ENCODE measurements at places on chromosomes 11 and 22.

GRCh38 chr11:69076129-69076791 lies 27.5 kb downstream of the TPCN2 start:
- DNase-seq = no peak

DNA sequence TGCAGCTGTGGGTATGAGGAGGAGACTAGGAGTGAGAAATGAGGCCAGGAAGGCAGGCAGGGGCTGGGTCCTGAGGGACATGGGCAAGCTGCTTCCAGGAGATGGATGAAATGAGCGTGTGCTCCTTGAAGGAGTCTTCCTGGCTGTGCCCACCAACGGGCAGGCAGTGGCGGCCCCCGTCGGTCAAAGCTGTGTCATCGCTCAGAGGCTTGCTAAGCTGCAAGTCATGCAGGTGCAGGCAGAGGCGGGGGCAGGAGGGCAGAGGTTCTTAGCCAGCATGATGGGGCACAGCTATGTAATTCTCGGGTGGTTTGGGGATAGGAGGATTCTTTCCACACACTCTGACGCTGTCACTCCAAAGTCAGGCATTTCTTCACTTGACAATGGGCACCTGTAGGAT lies 12.5 kb upstream of the PEX26 start:
- no peak for DNase-seq

DNA sequence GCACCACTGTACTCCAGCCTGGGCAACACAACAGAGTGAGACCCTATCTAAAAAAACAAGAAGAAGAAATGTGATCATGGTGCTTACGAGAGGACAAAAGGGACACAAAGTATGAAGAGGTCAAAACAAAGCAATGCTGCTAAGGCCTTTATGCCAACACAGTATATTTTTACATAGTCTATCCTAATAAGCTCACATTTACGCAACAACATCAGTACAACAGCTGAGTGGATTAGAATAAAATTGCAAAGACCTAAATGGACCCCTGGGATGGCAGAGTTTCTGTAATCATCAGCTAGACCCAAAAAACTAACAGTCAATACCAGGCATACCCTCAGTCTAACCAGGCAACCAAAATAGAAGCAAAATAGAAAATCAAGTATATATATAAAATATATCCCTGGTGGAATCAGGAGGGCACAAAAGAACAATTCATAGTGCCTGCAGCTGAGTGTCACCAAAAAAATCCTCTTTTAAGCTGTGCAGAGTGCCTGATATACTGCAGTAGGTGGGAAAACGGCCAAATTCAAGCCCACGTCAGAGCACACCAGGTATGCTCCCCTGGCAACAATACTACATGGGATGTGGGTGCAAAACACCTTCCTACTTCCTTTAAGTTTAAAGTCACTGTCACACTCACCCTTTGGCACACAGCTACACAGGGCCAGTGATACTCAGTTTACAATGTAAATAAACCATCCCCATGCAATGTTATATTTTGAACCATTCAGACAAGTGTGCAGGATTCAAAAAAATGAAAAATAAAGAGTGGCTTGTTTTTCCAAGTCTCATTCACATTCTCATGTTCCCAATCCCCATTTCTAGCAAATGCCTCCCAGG lies 57.8 kb downstream of the RBFOX2 start:
- no peak for DNase-seq

DNA sequence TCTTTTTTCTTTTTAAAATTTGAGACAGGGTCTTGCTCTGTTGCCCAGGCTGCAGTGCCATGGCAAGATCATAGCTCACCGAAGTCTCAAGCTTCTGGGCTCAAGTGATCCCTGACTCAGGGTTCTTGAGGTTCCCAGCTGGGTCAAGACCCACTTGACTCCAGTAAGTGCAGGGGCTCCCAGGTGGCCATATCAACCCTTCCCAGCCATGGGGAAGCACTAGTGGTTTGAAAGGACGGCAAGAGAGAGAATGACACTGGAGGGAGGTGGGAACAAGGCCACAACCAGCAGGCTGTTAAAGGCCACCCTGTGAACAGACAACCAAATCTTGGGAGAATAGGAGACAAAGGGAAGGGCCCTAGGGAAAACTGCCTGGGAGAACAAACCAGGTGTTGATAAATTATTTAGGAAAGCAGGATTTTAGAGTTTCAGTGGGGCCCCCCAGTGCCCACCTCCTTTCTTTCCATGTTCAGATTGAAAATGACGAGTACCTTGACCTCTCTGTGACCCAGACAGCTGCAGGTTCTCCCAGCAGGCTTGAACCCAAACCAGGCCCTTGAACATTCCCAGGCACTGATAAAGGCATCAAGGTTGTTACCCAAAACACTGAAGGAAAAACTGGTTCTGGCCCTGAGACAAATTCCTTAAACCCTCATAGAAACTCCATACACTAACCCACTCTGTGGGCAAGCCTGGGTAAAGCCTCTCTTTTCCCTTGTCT lies 28.8 kb downstream of the KLHL22 start:
- no peak for DNase-seq

- DNase-seq = no peak
These were observed 59.6 kb downstream of the GUCY1A2 start for GRCh38 chr11:106958517-106959248.

- DNase-seq = no peak
These were observed 114.4 kb upstream of the BMAL1 start for GRCh38 chr11:13163158-13163557.

GRCh38 chr11:1193326-1194230 lies 29.3 kb upstream of the MUC5B start:
- no peak for DNase-seq

DNA sequence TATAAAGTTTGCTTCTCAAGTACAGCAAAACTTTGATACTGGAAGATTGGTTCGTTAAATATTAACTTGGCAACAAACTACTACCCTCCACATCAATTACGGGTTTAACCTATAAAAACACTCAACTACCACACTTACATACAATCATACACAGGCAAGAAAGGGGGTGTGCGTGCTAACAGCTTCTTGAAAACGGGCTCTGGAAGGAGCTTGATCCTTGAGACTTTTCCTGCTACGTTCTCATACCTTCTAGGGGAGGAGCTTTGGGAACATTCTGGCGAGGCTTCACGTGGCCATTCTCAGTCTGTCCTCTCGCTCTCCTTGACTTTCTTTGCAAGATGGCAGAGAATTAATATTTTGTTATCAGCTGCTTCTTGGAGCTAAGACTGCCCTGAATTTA lies 6.8 kb upstream of the ESAM start:
- no peak for DNase-seq

GRCh38 chr11:111440416-111441205 lies 61.5 kb upstream of the POU2AF1 start:
- no peak for DNase-seq

GRCh38 chr11:32071811-32072210 lies 19.1 kb upstream of the RCN1 start:
- DNase-seq = no peak

- no peak for DNase-seq
These were observed 27.3 kb upstream of the CREB3L1 start for GRCh38 chr11:46249938-46250744.

GRCh38 chr11:32843544-32843943 lies 13.8 kb downstream of the PRRG4 start:
- no peak for DNase-seq
